ENCODE measurements at places on chromosomes 2 and 18.

DNA sequence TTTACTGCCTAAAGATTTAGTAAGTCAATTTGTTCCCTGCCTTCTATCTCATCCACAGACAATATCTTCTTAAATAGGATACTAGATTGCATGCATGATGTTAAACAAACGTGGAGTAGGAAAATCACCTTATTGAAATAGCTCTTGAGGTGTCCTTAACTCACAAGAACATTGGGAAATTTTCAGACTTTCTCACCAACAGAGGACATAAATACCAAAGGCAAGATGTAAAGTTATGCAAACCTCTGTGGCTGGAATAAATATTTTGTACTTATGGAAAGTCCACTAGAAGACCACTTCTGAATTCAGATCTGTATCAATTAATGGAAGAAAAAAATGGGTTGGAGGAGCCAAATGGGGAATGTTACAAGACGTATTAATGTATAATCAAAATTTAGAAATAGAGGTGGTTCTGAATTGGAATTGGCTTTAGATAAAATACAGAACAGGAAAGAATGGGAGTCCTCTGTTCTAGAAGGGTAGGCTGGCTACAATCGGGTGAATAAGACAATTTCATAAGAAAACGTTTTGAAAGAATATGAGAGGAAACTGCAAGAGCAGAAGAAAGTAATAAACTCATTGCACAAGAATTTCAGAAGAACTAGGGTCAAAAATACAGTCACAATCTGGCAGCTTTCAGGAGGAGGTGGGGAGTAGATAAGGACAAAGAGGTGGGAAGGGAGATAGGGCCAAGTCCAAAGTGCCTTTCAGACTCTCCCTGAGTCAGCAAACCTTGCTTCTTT, 69.3 kb upstream of the FN1 start:
- no peak for DNase-seq

GRCh38 chr2:196655761-196656160, 16.2 kb downstream of the CCDC150 start:
- no peak for DNase-seq

DNA sequence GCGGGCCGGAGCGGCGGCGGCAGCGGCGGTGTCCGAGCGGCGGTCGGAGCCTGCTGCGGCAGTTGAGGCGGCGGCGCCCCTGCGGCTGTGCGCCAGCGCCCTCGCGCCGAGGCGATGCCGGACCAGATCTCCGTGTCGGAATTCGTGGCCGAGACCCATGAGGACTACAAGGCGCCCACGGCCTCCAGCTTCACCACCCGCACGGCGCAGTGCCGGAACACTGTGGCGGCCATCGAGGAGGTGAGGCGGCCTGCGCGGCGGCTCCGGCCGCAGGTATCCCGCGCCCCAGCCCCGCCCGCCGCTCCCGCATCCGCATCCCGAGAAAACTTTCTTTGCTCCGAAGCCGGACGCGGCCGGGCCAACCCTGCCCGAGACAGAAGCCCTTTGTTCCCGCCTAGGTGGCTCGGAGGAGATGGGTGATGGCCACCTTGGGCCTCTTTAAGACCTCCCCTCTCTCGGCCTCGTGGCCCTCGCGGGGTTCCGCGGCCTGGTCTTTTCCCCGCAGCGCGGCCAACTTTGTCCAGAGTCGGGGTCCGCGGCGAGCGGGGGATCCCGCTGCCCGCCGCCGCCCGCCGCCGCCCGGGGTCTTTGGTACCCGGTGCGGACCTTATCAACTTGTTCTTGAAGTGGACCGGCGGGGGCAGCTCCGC, 504 bp downstream of the ASAP2 start:
- DNase-seq = no peak

DNA sequence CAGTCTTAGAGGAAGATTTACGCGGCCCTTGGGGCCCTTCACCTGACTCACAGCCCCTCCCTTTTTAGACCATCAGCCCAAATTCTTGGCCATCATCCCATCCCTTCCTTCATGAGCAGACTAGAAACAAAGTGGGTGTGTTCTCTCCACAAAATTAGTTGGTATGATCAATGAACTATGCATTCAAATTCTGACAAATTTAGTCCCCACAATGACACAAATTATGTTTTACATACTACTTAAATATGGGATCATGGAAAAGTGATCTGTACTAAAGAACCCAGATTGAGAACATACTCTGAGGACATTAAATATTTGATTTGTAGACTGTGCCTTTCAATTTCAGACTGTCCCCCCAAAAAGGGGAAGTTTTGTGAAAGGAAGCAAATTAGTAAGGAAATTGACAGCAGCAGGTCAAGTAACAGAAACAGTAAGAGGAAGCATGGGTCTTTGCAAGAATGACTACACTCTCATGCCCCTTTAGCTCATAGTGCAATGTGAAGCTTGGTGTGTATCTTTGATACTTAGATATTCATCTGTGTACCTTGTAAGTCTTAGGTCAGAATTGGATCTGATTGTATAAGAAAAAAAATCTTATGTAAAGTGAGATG, 2.2 kb upstream of the MAPRE2 start:
- DNase-seq = no peak

DNA sequence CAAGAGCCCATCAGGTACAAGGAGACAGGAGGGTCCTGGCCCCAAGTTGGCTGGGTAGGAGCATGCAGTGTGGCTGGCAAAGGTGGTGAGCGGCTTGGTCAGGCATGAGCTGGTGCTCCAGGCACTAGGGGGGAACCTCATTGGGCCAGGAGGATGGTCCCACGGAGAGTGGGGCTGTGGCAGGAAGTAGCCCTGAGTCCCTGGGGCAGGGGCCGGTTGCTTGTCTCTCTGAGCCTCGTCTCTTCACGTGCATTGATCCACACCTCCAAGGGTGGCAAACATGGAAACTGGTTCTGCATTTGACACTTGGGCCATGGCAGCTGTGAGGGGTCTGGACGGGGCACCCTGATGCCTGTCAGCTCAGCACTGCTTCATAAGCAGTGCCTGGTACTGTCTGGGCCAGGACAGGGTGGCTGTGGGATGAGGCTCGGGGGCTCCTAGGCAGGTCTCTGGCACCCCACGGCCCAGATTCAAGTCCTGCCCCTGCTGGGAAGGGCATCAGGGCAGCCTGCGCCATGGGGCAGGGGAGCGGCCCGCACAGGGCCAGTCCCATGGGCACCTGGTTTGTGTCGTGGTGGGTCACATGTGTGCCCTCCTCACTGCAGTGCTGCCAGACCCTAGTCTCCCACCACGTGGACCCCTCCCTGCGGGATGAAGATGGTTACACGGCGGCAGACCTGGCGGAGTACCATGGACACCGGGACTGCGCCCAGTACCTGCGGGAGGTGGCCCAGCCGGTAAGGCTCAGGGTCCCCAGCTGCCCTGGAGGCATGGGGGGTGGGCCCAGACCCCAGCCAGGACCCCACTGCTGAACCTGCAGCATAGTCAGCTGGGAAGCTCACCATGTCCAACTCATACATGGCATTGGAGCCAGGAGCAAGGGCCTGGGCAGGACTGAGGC, 16.4 kb downstream of the ESPNL start:
- DNase-seq = no peak

All from H4 (cell line).